Activated T-cell treated with anti-CD3 and anti-CD28 coated beads, Interleukin-2, amount 50 U/mL, for 48 hours (primary cell): ENCODE measurements at places on chromosomes 13 and 19.

DNA sequence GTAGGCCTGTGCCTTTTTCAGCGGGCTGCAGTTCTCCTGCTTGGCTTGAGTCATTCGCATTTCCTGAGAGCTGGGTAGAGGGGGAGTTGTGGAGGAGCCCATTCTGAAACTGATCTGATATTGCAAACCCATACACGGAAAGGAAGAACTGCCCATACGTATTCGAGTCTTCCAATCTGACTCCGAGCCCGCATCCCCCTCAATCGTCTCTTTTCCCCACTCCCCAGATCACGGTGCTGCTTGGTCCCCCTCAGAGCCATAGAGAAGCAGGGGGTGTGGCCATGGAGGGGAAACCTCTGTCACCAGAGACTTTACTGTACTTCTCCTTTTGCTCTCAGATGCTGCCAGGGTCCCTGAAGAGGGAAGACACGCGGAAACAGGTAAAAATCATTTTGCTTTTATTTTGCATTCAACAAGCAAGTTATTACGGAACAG is at the start of gene CD22:
Gene CD22, plus strand, starts transcription at position 337 of the 435 bp plus-strand sequence. CDS start 2,854 bp downstream, outside the sequence.
- no peak for DNase-seq

DNA sequence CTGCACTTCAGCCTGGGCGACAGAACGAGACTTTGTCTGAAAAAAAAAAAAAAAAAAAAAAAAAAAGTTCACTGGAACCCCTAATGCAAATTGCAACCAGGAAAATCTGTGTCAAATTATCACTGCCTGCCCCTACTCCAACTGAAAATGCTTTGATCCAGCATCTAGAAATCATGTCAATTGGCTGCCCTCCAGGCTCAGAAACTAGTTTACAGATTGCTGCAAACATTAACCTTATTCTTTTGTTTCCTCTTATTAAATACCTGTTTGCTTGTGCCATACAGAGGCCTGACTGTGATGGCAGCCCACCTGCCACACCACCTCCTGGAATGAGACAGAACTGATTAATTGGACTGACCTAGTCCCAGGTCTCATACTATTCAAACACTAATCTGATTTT is 18.6 kb upstream of the AKT2 start:
- DNase-seq: no peak

- DNase-seq: no peak
These were observed 1060.4 kb downstream of the EFNB2 start for GRCh38 chr13:105474983-105475610.

DNA sequence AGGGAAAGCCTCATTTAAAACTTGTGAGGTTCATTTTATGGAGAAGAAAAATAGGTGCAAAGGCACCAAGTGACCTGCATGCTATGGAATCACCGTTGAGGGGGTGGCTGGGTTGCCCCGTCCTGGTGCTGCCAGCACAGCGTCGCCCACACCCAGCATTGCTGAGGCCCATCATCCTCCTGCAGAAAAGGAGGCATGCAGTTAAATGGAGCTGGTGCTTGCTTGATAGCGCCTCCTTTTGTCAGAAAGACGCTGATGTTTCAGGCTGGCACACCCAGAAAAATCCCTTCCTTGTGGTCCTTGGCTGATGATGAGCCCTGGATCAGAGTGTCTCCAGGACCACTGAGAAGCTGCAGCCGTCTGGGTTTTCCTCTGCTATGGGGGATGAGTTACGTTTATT is 36.9 kb downstream of the DHRS12 start:
- DNase-seq: no peak

- DNase-seq: peak; percentile 44
These were observed 50.3 kb upstream of the SIN3B start for GRCh38 chr19:16778796-16779411.

DNA sequence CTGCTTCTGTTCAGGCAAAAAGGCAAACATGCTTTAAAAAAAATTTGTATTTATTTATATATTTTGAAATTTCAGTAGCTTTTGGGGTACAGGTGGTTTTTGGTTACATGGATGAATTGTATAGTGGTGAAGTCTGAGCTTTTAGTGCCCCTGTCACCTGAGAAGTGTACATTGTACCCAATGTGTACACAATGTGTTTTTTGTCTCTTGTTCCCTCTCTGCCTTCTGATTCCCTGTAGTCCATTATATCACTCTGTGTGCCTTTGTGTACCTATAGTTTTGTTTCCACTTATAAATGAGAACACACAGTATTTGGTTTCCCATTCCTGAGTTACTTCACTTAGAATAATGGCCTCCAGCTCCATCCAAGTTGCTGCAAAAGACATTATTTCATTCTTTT is 77.4 kb downstream of the PDS5B start:
- DNase-seq: no peak

DNA sequence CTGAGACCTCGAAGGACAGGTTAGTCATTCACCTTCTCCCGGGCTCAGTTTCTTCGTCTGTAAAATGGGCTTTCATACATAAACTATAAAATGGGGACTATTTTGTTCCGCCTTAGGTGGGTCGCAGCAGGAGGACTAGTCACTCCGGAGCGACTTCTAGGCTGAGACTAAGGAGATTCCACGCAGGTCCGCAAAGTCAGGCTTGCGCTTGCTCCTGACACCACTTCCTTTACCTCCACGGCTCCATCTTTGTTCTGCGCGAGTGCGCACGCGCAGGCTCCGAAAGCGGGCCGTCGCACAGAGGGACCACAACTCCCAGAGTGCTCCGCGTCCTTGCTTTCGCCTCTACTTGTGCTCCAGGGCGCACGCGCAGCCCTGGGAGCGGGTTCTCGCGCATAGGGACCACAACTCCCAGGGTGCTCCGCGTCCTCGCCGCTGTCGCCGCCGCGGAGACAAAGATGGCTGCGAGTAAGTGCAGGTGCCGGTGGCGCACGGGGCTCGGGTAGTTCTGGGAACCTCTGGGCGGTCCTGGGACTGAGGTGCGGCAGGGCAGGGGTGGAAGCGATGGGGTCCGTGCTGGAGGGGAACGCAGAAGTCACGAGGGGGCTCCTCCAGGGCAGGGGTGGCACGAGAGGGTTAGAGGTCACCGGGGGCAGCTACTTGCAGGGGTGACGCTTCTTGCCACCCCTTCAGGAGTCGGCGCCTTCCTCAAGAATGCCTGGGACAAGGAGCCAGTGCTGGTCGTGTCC is at the start of gene NDUFA3:
Gene NDUFA3, plus strand, starts transcription at position 435 of the 749 bp plus-strand sequence. Its CDS starts 24 bp downstream, at position 459.
- DNase-seq: peak; percentile 97

DNA sequence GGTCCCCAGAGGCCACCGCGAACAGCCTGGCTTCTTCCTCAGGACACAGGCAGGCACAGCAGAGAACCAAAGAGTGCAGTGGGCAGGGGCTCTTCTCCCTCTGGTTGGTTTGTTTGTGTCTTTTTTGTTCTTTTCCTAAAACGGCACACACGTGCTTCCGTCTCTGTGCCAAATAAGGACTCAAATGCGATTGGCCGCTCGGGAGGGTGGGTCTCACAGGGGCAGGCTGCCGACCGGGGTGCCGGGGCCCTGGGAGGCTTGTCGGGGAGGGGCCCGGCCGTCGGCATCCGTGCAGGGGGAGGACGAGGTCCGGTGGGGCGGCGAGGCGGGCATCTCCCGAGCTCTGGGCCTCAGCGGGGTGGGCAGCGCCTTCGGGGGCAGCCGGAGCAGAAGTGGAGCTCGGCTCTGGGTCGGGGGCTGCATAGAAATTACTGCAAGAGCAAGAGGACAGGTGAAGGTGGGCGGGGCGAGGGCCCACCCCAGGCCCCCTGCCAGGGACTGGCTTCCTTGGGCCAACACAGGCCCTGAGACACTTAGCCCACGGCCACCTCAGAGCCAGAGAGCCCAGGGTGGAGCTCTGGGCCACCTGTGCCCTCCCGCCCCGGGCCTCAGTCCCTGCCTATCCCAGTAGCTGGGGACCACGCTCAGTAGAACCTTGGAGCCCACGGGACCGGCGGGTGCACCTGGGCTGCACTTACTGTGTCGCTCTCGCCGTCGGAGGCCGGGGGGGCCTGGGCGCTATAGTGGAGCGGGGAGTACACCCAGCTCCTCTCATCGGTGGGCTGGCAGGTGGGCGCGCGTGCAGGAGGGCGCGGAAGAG is 6.4 kb upstream of the CACTIN start:
- DNase-seq: no peak
